ENCODE measurements at places on chromosomes 4 and X. TPM values are rescaled to one million over a fixed set of nuclear protein-coding genes. Genes with fewer than 3 reads are reported as not detected.

The MAGEE1 gene
- 1.2 TPM for total RNA-seq

The NOX1 gene
- not detected for total RNA-seq

The UGT2A1 gene
- total RNA-seq: not detected

The VEGFC gene
- 27.6 TPM for total RNA-seq

The REELD1 gene
- 0.29 TPM for total RNA-seq
